Epithelial cell of proximal tubule (primary cell): ENCODE measurements at places on chromosomes 1 and 21. TPM values are rescaled to one million over a fixed set of nuclear protein-coding genes. Genes with fewer than 3 reads are reported as not detected.

KIF26B gene
- 2.8 and 2.9 TPM in 2 replicates for total RNA-seq

EPHA10 gene
- total RNA-seq, result under 0.01 and 0.17 TPM in 2 replicates

ATP1A2 gene
- total RNA-seq, result not detected in 2 replicates

TRIM46 gene
- 3.4 and 9.4 TPM in 2 replicates for total RNA-seq

RPS6KA1 gene
- total RNA-seq, result 63.8 and 66.5 TPM in 2 replicates
